ENCODE measurements at places on chromosomes 11 and 22.

GRCh38 chr11:18699848-18700261 is 1.3 kb downstream of the TMEM86A start:
- DNase-seq: no peak

GRCh38 chr11:578276-579035 is 2.2 kb downstream of the PHRF1 start:
- no peak for DNase-seq

GRCh38 chr11:108609682-108610081 is 16.1 kb upstream of the EXPH5 start:
- DNase-seq: no peak

GRCh38 chr11:116649268-116649667 is 123.5 kb downstream of the BUD13 start:
- no peak for DNase-seq

- no peak for DNase-seq
These were observed 669.9 kb downstream of the BRD1 start for GRCh38 chr22:49157529-49158339.

DNA sequence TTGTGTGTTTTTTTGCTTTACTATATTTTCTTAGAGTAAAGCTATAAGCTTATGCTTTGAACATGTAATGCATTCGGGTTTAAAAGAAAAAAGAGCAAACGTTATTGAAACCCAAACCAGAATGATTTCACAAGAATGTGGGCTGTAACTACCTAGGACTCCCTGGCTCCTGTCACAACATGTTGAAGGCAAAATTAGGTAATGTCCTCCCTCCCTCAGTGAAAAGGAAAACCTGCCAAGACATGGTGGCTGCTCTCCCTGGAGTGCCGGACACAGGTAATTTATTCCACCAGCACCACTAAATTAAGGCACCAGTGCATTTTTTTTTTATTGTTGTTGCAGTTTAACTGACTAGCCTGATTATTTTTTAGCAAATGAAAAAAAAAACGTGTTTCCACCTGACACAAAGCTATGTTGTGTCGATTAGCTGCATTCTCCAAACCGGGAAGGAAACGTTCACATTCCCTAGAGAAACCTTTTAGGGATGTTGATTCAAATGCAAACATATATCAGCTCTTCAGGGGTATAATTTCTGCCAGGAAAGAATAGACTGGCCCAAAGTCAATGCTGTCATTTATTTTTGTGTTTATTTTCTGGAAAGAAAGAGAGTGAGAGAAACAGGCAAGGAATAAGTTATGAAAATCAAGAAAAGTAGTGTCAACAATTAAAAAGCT is 134.6 kb downstream of the CCDC34 start:
- no peak for DNase-seq

DNA sequence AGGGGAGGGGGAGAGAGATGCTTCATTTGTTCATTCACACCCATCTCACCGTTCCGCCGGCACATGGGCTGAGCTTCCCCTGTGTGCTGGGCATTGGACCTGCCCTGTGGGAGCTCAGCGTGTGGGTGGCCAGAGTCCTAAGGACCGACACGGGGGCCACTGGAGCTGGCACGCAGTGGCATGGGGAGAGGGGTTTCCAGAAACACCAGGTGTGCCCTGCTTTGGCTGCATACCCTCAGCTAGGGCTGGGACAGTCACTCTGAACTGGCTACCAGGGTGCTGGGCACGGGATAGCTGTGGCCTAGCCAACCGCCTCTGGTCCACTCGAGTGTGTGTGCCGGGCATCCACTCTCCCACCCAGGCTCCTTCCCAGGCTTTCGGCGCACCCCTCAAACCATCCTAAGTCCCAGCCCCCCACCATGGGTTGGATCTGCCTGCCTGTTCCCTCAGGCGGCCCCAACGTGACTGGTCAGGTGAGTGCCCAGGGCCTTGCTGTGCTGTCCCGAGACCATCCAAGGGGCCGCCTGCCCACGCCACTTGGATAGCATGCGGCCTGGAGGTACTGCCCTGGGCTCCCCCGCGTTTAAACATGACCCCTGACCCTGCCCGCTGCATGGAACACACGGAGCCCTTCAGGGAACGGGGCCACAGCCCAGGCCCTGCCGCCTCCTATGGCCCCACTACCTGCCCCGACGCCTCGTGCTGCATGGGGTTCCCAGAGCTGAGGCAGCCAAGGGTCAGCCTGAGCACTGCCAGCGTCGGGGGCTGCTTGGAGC is 51.6 kb upstream of the LINC01488 start:
- DNase-seq: no peak

DNA sequence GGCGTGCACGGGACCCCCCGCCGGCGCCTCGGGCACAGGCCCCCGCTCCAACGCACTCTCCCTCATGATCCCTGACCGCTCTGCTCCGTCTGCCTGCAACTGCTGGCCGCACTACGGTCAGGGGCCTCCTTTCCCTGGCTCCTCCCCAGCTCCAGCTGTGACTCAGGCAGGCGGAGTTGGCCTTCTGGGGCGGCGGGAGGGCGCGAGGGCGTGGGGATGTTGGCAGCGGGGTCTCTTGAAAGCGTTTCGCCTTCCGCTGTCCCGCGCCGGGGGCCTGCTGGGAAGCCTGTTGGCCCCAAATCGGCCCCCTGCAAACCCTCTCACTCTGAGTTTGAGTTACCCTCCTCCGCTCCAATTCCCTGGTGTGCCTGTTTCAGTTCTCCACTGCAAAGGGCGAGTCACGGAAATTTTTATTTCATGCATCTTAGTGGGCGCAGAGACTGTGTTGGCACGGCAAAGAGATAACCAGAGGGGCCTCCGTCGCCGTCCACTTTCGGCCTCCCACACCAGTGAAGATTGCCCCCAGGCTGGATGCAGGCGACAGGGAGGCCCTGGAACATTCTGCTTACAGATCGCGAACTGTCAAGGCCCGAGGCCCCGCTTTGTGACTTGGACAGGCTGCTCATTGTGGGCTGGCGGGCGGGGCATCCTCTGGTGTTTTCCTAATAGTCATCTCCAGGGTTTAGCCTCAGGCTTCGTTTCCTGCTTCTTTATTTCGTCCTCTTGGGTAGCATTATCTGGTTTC is at the start of gene CAVIN3:
CAVIN3 (minus strand) TSS at position 91 of the 745 bp plus-strand sequence; CDS start at position 66, 25 bp downstream.
- no peak for DNase-seq

GRCh38 chr11:112903340-112903739 is 57.9 kb upstream of the NCAM1 start:
- no peak for DNase-seq

GRCh38 chr11:119976805-119977560 is 160.9 kb downstream of the TRIM29 start:
- DNase-seq: no peak

DNA sequence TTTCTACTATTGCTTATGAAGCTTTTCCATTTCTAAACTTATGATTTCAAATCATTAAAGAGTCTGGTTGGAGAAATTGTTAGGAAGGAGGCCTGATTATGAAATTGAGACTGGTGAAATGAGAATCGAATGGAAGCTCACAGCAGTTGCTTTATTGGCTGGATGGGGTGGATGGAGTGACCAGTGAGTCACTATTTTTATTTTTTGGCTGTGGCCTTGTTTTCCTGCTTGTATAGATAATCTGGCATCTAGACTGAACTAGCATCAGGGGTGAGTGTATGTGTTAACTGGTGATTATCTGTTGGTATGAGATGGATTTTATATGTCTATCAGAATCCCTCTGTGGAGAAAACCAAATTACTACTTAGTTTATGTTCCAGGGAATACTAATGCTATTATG is 36.2 kb downstream of the UVRAG start:
- no peak for DNase-seq

Data from anterior cingulate cortex (tissue), 58 donors.